Colonic mucosa (tissue), 4 donors: ENCODE measurements at places on chromosomes 5 and 9. TPM values are rescaled to one million over a fixed set of nuclear protein-coding genes. Genes with fewer than 3 reads are reported as not detected.
A peak's percentile ranks its signal among the peaks of the same experiment; 100 is the strongest.

DNA sequence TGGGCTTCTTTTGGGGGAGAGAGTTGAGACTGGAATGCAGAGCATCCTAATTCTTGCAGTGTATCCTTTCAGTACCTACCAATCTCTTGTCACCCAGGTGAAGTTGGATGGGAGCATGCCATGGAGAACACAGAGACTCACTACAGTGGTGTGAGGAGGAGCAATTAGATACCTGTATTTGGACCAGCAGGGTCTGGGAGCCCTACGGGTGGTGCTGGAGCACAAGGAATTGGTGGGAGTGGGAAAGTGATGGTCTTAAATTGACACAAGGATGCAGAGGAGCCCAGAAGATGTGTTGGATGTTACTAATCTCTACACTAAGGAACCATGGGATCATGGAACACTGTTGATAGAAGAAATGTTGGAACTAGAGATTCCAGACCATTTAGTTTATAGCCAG is 212.7 kb downstream of the CHSY3 start:
- no peaks in the 10 kb centered on the region for H3K36me3 ChIP-seq
- H3K27ac ChIP-seq, result no peak overlapping the region
- H3K27me3 ChIP-seq, result no peaks in the 10 kb centered on the region
- H3K4me3 ChIP-seq, result no peak overlapping the region

Gene FOXD4L3
- total RNA-seq, result not detected

DNA sequence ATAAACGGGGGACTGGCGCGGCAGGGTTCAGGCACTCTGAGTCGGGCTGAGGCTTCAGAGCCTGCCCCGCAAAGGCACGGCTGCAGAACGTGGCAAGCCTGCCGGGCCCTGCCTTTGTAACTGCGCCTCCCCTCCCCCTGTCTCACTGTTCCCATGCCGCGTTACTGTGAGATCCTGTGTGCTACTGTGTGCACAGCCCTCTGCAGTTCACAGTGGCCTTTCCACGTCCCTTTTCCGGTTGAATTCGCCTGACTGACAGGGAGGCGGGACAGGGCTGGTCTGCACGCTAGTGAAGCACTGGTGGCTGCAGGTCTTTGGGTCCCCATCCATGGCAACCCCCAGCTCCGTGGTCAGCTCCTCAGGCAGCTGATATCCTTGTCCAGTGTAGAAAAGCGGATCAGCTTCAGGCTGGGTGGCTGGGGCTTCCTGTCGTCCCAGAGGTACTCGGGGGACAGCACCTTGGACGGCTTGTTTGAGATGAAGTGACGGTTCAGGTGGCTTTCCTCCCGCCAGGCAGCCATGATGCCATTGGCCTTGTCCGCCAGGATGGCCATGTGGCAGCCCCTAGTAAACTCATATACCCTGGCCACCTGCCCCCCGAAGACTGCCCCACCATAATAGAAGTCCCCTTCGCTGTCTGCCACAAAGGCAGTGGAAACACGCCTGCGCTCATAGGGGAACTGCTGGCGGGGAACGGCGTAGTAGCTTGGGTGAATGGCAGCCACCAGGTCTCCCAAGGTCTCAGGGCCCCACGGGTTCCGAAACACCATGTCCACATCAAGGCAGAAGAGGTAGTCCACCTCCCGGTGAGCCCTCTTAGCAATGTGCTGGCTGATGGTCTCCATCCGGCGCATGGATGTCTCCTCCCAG is 10.3 kb downstream of the GBGT1 start:
- no peak overlapping the region for H3K27ac ChIP-seq
- no peaks in the 10 kb centered on the region for H3K36me3 ChIP-seq
- DNase-seq, result no peak
- no peak overlapping the region for H3K4me3 ChIP-seq

GRCh38 chr5:50684721-50685120 is 18.3 kb downstream of the PARP8 start:
- H3K4me3 ChIP-seq, result no peak overlapping the region
- no peaks in the 10 kb centered on the region for H3K27me3 ChIP-seq
- DNase-seq, result no peak
- H3K27ac ChIP-seq, result no peak overlapping the region

Gene INSYN2B
- total RNA-seq, result not detected

DNA sequence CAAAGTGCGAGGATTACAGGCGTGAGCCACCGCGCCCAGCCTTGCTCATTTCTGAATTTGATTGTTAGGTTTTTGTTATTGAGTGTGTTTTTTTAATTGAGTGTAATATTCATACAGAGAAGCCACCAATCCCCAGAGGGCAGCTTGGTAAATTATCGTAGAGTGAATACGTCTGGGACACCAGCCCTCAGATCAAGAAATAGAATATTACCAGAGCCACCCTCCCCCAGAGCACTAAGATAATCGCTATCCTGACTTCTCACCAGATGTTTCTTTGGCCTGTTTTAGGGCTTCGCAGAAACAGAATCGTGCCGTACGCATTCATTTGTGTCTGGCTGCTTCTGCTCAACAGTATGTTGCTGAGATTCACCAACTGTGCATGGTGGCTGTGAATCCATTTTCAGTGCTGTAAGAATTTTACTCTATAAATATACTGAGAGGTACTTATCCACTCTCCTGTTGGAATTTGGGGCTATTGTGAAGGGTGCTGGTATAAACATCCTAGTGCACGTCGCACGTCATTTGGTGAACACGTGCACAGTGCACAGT is 37.8 kb upstream of the RUFY1 start:
- H3K4me1 ChIP-seq, result no peaks in the 10 kb centered on the region
- H3K27ac ChIP-seq, result no peak overlapping the region
- H3K4me3 ChIP-seq, result no peak overlapping the region
- DNase-seq, result no peak
- no peaks in the 10 kb centered on the region for H3K36me3 ChIP-seq

Gene MCTP1
- total RNA-seq, result 2.8 TPM

Gene TRMO
- 11.9 TPM for total RNA-seq

DNA sequence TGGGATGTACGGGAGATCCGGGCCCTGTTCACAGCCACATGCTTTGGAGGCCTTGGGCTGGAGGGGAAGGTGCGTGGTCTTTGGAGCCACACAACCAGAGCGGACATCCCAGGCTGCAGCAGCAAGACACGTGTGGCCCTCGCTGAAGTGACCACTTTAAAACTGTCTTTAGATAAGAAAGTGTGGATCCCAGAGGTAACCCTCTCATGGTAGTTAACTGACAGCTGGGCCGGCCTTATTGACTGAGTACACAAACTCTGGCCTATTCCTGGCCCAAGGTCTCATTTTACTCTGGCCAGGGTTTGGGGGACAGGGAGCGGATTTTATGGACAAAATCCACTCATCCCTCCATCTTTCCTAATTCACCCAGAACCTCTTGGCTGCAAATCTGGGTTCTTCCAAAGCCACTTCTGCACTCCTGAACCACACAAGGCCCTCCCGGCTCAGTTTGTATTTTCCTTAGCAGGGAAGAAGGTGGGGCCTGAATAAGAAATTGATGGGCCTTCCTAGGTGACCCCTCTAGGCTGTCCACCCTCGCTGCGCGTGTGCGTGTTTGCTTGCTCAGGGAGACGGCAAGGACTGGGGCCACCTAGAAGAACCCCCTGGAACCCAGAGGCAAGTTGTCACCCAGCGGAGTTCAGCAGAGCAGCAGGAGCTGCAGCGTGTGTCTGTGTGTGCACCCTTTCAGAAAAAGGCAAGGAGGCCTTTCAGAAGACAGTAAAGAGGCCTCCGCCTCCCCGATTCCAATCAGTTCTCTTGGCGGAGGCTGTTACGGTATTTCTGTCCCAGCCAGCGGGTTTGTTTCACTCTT is 73.3 kb upstream of the ORM1 start:
- DNase-seq, result no peak
- H3K4me3 ChIP-seq, result no peak overlapping the region
- H3K4me1 ChIP-seq, result no peaks in the 10 kb centered on the region

- H3K27ac ChIP-seq, result no peak overlapping the region
- H3K36me3 ChIP-seq, result no peaks in the 10 kb centered on the region
- H3K4me1 ChIP-seq, result no peaks in the 10 kb centered on the region
- H3K4me3 ChIP-seq, result no peak overlapping the region
- H3K27me3 ChIP-seq, result no peaks in the 10 kb centered on the region
These were observed 1210.8 kb downstream of the CDH12 start for GRCh38 chr5:21642312-21642711.

Gene RNF183
- total RNA-seq, result 0.57 TPM

DNA sequence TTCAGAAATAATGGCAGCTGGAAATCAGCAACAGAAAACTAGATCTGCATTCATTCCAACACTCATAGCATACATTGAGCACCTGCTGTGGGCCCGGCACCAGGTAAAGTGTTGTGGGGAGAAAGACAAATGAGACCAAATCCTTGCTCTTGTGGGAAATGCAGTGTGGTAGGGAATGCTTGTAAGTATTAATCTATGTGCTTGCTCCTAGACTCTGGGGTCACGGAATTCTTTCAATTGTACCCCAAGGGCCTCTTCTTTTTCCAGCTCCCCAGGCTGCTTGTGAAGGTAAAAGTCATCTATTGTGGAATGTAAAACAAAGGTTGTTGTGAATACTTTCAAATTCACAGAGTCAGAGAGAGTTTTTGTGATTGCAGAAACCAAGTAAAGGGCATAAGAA is 501.9 kb downstream of the CDK5RAP2 start:
- H3K4me3 ChIP-seq, result no peak overlapping the region
- H3K27me3 ChIP-seq, result no peaks in the 10 kb centered on the region
- H3K27ac ChIP-seq, result no peak overlapping the region
- no peaks in the 10 kb centered on the region for H3K4me1 ChIP-seq
- no peaks in the 10 kb centered on the region for H3K36me3 ChIP-seq
- no peak for DNase-seq

Gene CTXN3
- not detected for total RNA-seq

Gene HACD4
- 2.5 TPM for total RNA-seq

Gene CACNA1B
- total RNA-seq, result 0.19 TPM

- no peak overlapping the region for H3K4me3 ChIP-seq
- peaks cover 14% of the 10 kb centered on the region for H3K4me1 ChIP-seq
- DNase-seq, result no peak
- H3K36me3 ChIP-seq, result no peaks in the 10 kb centered on the region
- no peak overlapping the region for H3K27ac ChIP-seq
These were observed 73.7 kb downstream of the GADD45G start for GRCh38 chr9:89678396-89679015.

GRCh38 chr9:13718539-13718938 is 439.0 kb upstream of the MPDZ start:
- H3K36me3 ChIP-seq, result no peaks in the 10 kb centered on the region
- DNase-seq, result no peak
- H3K4me1 ChIP-seq, result no peaks in the 10 kb centered on the region

Gene PCDHGB4
- 0.69 TPM for total RNA-seq

DNA sequence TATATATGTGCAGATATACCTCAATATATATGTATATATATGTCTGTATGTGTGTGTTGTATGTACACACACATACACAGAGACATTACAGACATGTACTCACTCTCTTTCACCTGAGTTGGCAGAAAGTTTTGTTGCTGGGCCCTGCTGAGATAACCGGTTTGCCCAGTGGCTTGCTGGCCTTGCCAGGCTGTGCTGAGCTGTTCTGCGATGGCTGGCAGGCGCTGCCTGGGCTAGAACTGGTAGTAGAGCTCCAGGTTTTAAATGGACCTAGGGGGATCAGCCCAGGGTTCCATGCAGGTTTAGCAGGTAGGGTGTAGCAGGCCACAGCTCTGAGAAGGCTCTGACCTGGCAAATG is 394.3 kb downstream of the GADD45G start:
- H3K36me3 ChIP-seq, result no peaks in the 10 kb centered on the region
- H3K4me3 ChIP-seq, result no peak overlapping the region
- peaks cover 14% of the 10 kb centered on the region for H3K4me1 ChIP-seq

Gene ZNF608
- 20.0 TPM for total RNA-seq

- no peak overlapping the region for H3K27ac ChIP-seq
- H3K27me3 ChIP-seq, result no peaks in the 10 kb centered on the region
- no peaks in the 10 kb centered on the region for H3K36me3 ChIP-seq
- H3K4me3 ChIP-seq, result no peak overlapping the region
- DNase-seq, result no peak
These were observed 30.8 kb upstream of the PURA start for GRCh38 chr5:140083120-140083519.

GRCh38 chr9:31597977-31598376 is 786.5 kb upstream of the ACO1 start:
- DNase-seq, result no peak
- H3K27me3 ChIP-seq, result no peaks in the 10 kb centered on the region
- no peaks in the 10 kb centered on the region for H3K36me3 ChIP-seq
- no peaks in the 10 kb centered on the region for H3K4me1 ChIP-seq
- no peak overlapping the region for H3K27ac ChIP-seq

Gene FOXD4
- total RNA-seq, result not detected

Gene PARP8
- total RNA-seq, result 6.7 TPM

GRCh38 chr9:116549061-116549664 is 137.9 kb upstream of the TRIM32 start:
- H3K27ac ChIP-seq, result peak overlapping the region; percentile 15
- H3K27me3 ChIP-seq, result no peaks in the 10 kb centered on the region
- H3K4me1 ChIP-seq, result no peaks in the 10 kb centered on the region
- H3K4me3 ChIP-seq, result no peak overlapping the region
- peak; percentile 62 for DNase-seq
- no peaks in the 10 kb centered on the region for H3K36me3 ChIP-seq

DNA sequence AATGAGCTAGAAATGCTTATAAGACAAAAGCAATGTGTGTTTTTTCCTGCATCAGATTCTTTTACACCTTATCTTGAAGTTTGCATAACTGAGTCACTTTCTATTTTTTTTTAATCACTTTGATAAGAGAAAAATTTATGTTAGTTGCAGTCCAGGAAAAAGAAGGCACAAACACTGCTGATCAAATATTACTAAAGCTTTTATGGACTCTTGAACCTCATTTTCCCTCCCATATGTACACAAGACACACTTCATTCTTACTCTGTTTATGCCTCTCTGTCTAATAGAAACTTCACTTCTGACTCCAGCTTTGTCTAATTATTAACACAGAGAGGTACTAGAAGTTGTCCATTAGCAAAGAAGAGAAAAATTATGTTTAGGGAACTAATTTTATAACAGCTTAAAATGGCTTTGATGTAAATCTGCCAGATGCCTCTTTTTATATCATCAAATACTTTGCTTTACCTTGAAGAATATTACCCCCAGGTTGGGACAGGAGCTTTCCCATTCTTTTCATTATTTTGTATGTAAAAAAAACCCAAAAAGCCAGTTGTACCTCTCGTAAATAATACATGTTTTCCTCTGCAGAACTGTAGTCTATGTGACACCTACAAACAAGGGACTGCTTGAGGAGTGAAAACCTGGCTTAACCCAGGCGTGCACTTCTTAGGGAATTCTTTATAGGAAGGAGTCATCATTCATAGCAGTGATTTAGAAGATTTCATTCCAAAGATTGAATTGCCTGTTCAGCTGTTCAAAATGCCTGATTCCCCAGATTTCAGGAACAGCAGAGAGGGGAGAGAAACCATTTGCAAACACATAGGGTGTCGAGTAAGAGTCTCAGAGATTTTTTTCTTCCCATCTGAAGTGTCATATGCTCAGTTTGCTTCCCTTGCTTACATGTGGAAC is 72.6 kb downstream of the DAPK1 start:
- H3K27me3 ChIP-seq, result no peaks in the 10 kb centered on the region
- H3K27ac ChIP-seq, result no peak overlapping the region
- no peaks in the 10 kb centered on the region for H3K36me3 ChIP-seq
- H3K4me3 ChIP-seq, result no peak overlapping the region
- DNase-seq, result no peak
- no peaks in the 10 kb centered on the region for H3K4me1 ChIP-seq

GRCh38 chr5:87885758-87886157 is 382.9 kb downstream of the TMEM161B start:
- no peak for DNase-seq
- no peak overlapping the region for H3K27ac ChIP-seq
- no peaks in the 10 kb centered on the region for H3K27me3 ChIP-seq
- no peaks in the 10 kb centered on the region for H3K36me3 ChIP-seq

- H3K4me1 ChIP-seq, result no peaks in the 10 kb centered on the region
- H3K4me3 ChIP-seq, result no peak overlapping the region
- no peak overlapping the region for H3K27ac ChIP-seq
- no peaks in the 10 kb centered on the region for H3K36me3 ChIP-seq
- DNase-seq, result no peak
These were observed 115.5 kb downstream of the PTTG1 start for GRCh38 chr5:160537116-160537515.
